GM18507 (cell line): ENCODE measurements at places on chromosomes 5 and 9.
A peak's percentile ranks its signal among the peaks of the same experiment; 100 is the strongest.

DNA sequence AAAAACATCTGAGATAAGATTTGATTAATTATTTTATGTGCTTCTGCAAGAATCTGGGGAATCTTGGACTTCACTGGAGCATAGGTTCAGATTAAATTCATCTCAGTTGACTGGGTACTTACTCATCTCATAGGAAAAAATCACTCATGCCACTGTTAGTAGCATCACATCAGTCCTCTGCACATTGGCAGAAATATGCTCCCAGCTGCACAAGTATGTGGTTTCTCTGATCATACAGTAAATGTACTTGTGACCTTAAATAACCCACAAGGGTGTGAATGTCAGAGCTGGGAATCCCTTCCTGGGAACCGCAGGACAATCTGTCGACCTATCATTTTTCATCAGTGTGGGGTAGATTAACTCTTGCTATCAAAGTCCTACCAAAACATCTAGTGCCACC lies 203.7 kb upstream of the SLC24A2 start:
- DNase-seq = no peak

GRCh38 chr9:91421971-91422757 lies 1.5 kb downstream of the NFIL3 start:
- DNase-seq = no peak

GRCh38 chr9:93126825-93127368 lies 7.2 kb downstream of the NINJ1 start:
- DNase-seq = no peak

GRCh38 chr9:90107726-90108655 lies 503.2 kb downstream of the GADD45G start:
- DNase-seq = no peak

- DNase-seq = no peak
Measured at GRCh38 chr5:6419340-6419852, 29.3 kb upstream of the UBE2QL1 start.

DNA sequence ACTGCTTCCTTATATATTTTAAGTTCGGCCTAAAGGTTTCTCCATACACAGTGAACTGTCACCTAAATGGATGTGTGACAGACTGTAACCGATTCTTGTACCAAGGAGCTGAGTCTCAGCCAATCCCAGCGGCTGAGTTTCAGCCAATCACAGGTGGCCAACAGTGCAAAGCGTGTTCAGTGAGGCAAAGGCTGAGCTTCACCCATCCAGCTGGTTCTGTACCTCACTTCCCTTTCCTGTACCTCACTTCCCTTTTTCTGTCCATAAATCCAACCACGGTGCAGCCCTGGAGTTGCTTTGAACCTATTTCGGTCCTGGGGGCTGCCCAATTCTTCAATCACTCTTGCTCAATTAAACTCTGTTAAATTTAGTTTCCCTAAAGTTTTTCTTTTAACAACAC lies 15.7 kb upstream of the TBC1D9B start:
- DNase-seq = no peak

- peak; percentile 14 for DNase-seq
Measured at GRCh38 chr9:121156263-121156731, 45.4 kb downstream of the RAB14 start.
